Fibroblast of the conjunctiva (primary cell): ENCODE measurements at places on chromosomes 2 and 18.

DNA sequence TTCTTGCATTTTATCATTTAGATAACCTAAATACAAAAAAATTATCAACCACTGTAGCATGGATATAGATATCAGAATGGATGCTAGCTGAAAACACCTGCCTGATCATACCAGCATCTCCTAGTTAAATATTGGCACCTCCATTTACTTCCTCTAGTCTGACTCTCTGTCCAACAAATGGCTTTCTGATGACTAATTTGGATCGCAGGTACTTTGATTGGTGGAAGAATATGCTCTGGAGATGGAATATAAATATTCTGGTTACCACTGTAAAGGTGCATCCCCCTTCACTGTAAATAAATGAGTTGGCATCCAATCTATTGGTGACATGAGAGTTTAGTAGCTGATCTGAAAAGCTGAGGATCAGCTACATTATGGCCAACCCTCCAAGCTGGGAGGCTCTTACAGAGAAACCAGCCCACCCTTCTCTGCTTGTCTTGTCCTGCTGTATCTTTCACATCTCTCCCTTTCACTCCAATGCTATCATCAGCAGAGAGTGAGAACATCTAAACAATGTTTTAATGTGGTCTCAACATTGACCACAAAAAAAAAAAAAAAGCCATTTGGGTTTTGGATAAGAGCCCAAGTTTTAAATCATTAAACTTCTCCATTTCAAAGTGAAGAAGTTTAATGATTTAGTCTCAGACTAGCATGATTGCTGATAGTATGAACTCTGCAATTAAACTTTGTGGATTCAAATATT, 90.5 kb downstream of the PMAIP1 start:
- DNase-seq: no peak

- DNase-seq: no peak
Measured at GRCh38 chr2:222861411-222862105, 722 bp downstream of the ACSL3 start.

DNA sequence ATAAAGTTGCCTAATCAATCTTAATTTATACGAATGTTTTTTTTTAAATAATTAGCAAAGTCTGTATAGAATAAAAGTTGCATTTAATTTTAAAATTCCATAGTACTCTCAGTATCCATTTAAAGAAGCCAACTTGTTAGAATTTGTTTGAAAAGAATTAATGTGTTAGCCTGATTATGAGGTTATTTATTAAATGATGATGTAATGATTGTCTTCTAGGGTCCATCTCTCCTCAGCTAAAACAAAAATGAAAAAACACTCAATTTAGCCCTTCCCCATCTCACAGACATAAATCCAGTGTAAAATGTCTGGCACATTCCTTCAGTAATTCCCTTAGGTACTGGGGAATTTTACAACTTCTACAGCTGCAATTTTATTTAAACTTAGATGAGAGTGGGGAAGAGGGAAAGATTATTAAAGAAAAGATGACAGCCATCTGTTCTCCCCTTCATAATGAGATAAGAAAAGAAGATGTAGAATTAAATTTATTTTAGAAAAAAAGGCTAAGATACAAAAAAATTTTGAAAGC, 68.6 kb downstream of the BARD1 start:
- no peak for DNase-seq

GRCh38 chr2:196537311-196537710, 102.2 kb upstream of the CCDC150 start:
- DNase-seq: no peak

DNA sequence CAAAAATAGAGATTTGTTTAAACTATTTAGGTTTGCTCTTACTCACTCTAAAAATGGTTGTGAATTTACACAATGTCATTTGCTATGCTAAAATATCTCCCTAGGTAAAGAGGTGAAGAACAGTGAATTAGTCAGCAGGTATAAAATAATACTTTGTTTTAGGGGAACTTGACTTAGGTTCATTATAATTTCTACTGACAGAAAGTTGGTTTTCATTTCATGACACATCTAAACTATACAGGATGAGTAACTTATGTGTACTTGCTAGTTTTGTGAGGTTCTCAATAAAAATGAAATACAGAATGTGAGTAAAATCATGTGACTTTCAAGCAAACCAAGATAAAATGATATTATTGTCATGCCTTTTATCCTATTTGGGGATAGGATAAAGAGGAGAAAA, 66.0 kb downstream of the DIS3L2 start:
- DNase-seq: no peak

DNA sequence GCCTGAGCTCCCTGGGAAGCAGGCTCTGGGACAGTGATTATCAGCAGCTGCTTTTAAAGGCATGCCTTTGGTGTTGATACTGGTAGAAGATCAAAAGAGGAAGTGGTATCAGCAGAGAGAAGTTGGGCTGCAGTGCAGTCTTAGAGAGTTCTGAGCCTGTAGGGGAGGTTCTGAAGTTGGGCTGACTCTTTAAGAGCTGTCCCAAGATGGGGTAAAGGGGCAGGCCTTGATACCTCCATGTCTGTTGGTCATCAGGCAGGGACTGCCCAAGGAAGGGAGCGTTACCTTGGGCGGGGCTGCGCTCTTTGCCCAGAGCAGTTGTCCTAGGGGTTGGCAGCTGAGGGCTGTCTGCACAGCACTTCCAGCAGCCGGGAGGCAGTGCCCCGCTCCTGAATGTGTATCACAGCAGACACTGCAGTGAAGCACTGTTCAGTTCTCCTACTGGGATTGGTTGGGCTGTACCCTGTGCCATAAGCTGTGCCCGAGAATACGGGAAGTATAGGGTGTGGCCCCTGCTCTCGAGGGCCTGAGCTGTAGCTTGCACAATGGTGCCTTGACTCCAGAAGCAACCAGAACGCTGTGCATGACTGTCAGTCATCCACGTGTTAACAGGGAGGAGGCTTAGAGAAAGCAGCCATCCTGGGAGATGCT, 177.0 kb downstream of the CTIF start:
- no peak for DNase-seq

- DNase-seq: peak; percentile 83
Measured at GRCh38 chr2:159326569-159327255, 40.2 kb upstream of the WDSUB1 start.

DNA sequence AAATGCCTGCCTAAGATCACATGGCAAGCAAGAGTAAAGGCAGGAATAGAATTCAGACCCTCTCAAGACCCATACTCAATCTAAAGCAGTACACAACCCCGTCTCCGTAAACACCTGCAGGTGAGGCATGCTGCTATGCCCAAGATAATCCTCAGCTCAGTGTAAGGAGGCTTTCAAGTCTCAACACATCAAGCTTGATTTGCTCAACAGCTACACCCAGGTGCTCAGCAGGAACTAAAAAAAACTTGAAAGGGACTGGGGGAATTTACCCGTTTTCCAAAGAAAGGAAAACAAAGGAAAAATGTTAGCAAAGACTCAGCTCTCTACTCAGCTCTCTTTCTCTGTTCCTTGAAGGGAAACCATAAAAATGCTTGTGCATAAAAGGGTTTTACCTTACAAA, 301.8 kb downstream of the C1D start:
- no peak for DNase-seq

DNA sequence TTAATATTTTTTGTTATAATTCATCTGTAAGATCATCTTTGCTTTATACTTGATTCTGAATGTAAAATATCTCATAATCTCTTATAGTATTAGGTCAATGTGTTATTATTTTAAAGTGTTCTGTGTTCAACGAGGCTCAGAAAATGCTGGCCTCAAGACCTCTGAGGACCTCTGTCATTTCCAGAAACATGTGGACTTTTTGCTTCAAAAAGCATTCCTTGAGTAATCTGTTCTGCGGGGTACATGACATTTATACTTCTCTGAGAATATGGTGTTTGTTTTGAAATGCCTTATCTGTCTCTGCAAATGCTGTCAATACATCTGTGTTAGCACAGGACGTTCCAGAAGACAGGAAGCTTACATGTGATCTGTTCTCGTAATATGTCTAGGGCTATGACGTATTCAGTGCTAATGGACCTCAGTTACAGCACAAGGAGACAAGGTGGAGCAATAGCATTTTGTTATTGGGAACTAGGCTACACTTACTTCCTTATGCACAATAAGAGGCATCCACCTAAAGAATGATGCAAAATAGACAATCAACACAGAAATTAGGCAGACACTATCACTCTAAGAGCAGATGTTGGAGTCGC, 37.6 kb upstream of the IL1RL1 start:
- no peak for DNase-seq

- peak; percentile 21 for DNase-seq
Measured at GRCh38 chr18:28204154-28204553, 27.2 kb upstream of the CDH2 start.

DNA sequence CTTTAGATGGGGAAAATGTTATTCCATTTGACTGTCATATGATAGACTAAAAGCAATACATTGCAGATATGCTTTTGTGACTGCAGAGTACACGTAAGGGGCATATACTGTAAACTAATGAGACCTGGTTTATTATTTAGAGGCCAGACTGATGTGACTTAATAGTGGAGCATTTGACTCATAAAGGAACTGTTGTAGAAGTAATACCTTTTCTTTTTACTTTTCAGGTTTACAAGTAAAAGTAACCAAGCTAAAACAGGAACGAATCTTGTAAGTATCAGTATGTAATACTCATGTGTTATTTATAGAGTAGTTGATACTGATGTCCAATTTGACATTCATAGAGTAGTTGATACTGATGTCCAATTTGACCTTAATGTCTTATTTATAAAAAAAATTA, 13.1 kb downstream of the RBBP8 start:
- DNase-seq: no peak
